ENCODE measurements at places on chromosomes 6 and 20.
A peak's percentile ranks its signal among the peaks of the same experiment; 100 is the strongest.

GRCh38 chr6:31701666-31702404, 1.3 kb downstream of the ABHD16A start:
- no peak for DNase-seq

DNA sequence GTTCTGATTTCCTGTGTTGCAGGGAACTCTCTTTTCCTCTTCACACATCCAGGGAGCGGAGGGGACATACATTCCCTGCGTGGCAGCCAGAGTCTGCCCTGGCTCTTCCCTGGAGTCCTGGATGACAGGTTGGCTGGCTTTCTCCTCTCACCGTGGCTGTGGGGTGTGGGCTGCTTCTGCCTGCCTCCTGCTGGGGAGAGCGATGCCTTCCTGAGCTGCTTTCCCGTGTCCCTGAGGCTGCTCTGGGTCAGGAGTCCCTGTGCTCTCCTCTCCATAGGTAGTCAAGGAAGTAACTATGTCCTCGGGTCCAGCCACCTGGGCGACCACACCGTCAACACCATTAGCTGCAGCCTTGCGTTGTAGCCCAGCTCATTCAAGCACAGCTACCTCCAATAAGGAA, 451.7 kb downstream of the QKI start:
- DNase-seq: no peak

DNA sequence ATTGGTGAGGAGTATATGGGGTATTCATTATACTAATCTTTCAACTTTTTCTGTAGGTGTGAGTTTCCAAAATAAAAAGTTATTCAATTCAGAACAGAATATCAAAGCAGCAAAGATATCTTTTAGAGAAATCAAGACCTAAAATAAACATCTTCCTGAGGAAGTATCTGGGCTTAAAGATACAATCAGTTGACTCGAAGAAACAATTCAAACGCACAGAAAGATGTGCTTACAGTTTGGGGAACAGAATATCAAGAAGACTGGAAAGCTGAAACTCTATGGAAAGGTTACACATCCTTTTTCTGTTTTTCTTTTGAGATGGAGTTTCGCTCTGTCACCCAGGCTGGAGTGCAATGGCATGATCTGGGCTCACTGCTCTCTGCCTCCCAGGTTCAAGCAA, 36.2 kb upstream of the SAYSD1 start:
- DNase-seq: no peak

- DNase-seq: no peak
Observed at GRCh38 chr6:118715376-118715775, 64.0 kb upstream of the CEP85L start.

- peak; percentile 62 for DNase-seq
Observed at GRCh38 chr20:33423141-33423834, 20.3 kb downstream of the SNTA1 start.

- DNase-seq: no peak
Observed at GRCh38 chr6:6926856-6927255, 180.9 kb upstream of the RREB1 start.

GRCh38 chr6:5425797-5426196, 164.5 kb downstream of the FARS2 start:
- no peak for DNase-seq

DNA sequence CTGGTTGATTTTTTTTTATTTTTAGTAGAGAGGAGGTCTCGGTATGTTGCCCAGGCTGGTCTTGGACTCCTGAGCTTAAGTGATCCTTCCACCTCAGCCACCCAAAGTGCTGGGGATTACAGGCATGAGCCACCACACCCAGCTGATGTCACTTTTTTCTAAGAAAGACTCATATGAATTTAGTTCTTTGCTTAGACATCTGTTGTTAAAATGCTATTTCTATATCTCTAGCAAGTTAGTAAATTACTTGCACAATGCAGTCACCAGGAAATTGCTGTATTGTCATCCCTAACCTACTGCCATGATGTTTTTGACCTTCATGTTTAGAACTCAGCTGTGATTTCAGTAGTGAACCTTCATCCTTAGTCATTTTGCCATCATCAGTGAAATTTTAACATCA, 5.7 kb downstream of the KDM1B start:
- no peak for DNase-seq

- DNase-seq: no peak
Observed at GRCh38 chr6:110067837-110068591, 89.9 kb downstream of the GPR6 start.

DNA sequence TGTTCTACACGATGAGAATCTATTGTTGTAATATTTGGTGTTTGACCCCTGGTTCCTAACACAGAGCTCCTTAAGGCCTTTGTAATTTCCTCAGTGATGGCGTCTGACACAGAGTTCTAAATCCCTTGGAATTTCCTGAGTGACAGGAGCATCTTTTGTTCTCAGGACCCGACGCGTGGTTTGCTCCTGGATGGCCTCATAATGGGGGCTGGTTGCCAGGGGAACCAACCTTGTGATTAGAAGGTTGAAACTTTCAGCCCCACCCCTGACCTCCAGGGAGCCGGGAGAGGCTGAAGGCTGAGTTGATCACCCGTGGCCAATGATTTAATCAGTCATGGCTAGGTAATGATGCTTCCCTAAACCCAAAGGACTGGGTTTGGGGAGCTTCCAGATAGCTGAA, 20.5 kb upstream of the ZNF133 start:
- no peak for DNase-seq

DNA sequence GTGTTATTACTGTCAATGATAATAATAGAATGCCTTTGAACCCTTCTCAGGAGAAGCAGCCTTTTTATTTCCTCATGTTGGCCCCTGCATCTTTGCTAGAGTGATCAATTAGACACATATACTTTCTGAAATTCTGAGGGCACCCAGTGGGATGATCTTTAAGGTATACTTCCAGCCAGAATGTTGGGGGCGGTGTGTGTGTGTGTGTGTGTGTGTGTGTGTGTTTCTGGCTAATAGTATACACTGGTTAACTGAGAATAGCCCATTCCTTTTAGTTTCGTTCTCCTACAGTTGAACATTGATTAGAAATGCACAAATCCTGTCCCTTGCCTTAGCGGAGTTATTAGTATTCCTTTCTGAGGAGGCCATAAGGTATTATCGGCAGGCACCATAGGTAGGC, 41.7 kb upstream of the CCDC167 start:
- DNase-seq: no peak
